Hepatocyte (in vitro differentiated cells): ENCODE measurements at places on chromosomes 12 and 14.

DNA sequence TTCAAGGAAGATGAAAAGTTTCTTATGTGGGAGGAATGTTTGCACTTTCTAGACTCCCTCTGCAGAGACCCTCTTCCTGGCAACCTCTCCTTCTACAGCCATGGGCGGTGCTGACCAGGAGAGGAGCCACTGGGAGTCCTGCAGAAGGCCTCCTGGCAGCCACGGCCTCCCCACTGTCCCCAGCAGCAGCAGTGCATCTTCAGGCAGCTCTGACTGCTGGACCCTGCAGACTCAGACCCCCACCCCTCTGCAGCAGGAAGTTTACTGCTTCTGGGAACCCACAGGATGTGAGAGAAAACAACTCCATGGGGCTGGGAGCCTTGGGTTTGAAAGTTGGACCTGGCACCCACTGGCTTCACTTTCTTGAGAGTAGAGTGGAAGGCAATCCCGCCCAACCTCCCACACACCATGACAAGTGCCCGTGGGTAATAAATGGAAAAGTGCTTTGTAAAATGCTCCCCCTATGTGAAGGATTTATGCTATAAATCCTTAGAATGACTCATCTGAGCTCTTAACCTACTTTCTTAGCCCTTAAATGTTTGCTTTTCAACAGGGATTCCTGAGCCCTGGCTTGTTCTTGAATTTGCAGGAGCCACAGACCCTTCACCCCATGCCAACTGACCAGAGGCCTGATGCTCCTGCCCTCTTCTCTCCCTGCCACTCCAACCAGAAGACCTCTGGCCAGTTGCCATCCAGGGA, 37.5 kb upstream of the DDX11 start:
- no peak for DNase-seq

- no peak for DNase-seq
These were observed 16.3 kb downstream of the MARK3 start for GRCh38 chr14:103401223-103402214.

GRCh38 chr14:32588448-32589320, 259.6 kb downstream of the AKAP6 start:
- DNase-seq = peak; percentile 18

- no peak for DNase-seq
These were observed 95.4 kb downstream of the TTC7B start for GRCh38 chr14:90720832-90721231.

DNA sequence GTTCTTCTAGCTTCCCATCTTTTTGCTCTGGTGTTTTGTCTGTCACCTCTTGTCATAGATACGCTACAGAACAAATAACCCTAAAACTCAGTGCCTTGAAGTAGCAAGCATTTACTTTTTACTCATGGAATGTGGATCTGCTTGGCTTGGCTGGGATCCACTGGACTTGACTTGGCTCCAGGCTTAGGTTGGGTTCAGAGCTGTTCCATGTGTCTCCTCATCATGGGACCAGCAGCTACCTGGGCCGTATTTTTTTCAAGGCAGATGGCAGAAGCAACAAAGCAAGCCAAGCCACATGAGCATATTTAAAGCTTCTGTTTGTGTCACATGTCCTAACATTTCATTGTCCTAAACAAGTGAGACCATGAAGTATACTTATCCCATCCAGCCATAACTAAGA, 48.7 kb upstream of the ATF1 start:
- DNase-seq = no peak

GRCh38 chr12:27243006-27243405, 1.1 kb upstream of the STK38L start:
- no peak for DNase-seq

GRCh38 chr12:53659011-53659551, 16.8 kb downstream of the ATP5MC2 start:
- DNase-seq = peak; percentile 68

DNA sequence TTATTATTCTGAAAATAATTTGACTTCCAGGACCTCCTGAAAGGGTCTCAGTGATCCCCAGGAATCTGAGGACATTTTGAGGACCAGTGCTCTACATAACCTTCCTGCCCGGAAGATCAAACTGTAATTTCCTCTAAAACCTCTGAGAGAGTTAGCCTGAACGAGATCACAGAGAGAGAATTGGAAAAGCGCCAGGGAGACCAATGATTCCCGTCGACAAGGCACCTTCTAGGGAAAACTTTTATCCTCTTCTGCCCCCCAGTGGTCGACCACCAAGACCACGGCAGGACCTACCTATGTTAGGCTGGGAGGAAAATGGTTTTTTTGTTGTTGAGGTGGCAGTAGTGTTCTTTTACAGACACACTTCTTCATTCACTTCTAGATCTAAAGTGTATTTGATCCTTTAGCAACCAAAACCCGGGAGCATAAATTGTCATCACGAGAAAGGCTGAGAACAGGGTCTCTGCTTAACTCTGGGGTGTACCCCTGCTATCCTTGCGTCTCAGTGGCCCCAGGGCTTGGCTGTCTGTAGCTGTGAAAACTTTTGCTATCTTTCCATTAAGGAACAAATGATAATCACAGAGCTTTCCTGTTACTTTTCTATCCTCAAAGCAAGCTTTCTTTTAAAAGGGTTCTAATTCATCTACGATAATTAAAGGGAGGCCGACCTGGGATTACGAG, 62.9 kb upstream of the NID2 start:
- peak; percentile 95 for DNase-seq

DNA sequence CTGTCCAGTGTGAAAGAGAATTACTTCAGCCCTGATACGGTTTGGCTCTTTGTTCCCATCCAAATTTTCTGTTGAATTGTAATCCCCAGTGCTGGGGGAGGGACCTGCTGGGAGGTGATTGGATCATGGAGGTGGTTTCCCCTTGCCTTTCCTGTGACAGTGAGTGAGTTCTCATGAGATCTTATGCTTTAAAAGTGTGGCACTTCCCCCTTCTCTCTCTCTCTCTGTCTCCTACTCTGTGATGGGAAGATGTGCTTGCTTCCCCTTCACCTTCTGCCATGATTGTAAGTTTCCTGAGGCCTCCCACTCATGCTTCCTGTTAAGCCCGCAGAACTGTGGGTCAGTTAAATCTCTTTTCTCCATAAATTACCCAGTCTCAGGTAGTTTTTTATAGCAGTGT, 5.5 kb upstream of the SLC15A5 start:
- no peak for DNase-seq

DNA sequence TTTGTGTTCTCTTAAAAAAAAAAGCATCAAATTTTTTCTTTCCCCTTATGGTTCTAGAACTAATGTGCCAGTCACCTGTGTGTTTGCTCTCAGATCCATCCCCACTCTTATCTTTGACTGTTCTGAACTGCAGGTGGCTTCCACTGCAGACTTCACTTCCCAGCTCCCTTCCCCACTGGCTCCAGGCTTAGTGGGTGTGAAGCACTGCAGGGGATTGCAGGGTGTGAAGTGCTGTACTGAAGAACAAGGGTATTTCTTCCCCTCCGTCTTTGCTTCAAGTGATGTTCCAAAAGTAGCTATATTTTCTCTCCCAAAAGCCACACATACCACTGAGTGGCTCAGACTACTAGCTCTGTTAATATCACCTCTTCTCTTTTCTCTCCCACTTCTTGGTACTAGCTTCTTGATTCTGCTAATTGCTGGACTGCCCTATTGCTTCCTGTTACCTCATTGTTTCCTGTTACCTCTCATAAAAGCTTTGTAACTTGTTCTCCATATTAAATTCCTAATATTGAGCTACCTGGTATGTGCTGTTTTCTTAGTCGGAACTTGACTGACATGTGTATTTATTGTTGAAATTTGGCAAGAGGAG, 115.4 kb upstream of the PRICKLE1 start:
- DNase-seq = no peak

DNA sequence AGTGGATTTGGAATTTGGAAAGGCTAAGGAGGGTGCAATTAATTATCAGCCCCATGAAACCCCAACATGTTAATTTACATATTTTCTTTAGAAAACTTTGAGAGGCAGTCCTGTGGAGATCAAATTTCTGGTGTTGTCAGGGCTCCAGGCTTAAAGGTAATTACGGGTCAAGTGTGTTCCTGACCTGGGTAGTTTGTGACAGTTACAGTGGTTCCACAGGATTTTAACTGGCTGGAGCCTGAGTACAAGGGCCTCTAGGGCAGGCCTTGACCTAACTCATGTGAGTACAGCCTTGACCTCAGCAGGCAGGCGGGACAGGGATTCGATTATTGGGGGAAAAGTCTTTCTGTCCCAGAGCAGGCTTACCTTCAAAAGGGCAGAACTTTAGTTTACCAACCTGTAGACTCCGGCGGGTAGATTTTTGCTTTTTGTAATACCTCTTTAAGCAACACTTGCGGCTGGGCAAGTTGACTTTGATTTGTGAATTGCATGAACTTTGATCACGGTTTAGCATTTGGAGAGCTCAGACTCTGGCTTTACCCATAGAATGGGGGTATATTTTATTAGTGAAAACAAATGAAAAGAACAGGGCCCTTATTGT, 8.4 kb upstream of the PPTC7 start:
- DNase-seq = peak; percentile 14

DNA sequence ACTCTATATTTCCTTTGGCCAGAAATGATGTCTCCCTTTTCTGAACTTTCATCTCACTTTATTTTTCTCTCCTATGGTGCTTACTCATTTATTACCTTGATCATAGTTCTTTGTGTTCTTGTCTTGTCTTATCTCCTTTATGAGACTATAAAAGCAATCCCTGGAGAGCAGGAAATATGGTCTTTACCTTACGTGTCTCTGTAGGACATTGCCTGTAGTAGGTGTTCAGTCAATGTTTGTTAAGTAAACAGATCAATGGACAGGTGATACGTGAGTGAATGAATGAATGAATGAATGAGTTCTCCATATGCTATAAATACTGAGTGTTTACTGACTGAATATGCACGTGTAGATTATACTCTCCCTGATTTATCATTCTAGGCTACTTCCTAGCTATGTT, 193.7 kb upstream of the HMGA2 start:
- peak; percentile 45 for DNase-seq

- DNase-seq = no peak
These were observed 4.6 kb upstream of the LRP1-AS start for GRCh38 chr12:57151741-57152630.

GRCh38 chr12:100862676-100863075, 68.1 kb downstream of the ANO4 start:
- DNase-seq = no peak
